ENCODE measurements at places on chromosomes 5 and 9. TPM values are rescaled to one million over a fixed set of nuclear protein-coding genes. Genes with fewer than 3 reads are reported as not detected.
A peak's percentile ranks its signal among the peaks of the same experiment; 100 is the strongest.

- DNase-seq, result no peak
Measured at GRCh38 chr5:21574438-21574837, 1278.7 kb downstream of the CDH12 start.

- DNase-seq, result no peak
Measured at GRCh38 chr5:172529896-172530295, 75.6 kb upstream of the SH3PXD2B start.

SIGMAR1 gene
- total RNA-seq, result 58.9 TPM

MRPL50 gene
- 14.3 TPM for total RNA-seq

ADRB2 gene
- 0.21 TPM for total RNA-seq

TNC gene
- 0.05 TPM for total RNA-seq

GRCh38 chr9:125428902-125429467 lies 167.4 kb downstream of the GAPVD1 start:
- DNase-seq, result no peak

DNA sequence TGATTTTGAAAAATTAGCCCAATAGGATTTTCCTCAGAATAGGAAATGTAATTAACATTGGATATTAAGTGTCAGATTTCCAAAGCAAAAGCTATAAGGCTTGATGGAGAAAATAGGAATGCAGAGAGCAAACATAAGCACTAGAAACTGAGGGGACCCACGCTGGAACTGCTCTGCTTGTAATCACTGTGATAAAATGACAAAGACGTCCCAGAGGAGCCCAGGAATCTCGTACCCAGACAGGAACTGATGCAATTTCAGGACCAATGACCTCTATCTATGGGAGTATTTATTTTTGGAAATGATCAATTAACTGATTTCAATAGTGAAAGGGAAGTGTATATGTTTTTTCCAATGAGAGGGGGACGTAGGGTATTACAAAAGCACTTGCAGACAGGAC lies 714.5 kb upstream of the WWC1 start:
- no peak for DNase-seq

SMC5 gene
- 30.4 TPM for total RNA-seq

DNA sequence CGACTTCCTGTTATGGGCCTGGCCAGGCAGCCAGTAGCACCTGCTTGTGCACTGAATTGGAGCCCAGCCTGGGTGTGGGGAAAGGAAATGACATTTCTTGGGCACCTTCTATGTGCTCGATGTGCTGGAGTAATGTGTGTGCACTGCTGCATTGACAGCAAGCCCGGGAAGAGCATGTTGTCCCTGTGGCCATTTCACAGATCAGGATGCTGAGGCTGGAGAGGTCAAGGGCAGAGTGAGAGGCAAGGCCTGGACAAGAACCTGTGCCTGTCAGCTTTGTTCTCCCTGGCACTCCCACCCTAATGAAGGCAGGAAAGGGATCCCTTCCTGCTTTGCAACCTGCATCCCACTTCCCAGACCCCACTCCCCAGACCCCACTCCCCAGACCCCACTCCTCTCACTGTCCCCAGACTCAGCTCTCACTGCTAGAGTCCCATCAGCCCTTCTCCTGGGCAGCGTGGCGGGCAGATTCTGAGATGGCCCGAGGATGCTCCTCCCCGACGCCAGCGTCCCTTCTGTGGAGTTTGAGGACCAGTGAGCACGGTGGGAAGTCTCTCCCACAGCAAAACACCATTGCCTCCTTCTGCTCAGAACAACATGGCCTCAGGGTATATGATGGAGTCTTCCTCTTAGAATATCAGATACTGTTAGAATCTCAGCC lies 49.6 kb downstream of the BARX1 start:
- no peak for DNase-seq

GRCh38 chr5:176132471-176133288 lies 105.5 kb upstream of the SIMC1 start:
- no peak for DNase-seq

SRD5A1 gene
- total RNA-seq, result 5.2 TPM

DNA sequence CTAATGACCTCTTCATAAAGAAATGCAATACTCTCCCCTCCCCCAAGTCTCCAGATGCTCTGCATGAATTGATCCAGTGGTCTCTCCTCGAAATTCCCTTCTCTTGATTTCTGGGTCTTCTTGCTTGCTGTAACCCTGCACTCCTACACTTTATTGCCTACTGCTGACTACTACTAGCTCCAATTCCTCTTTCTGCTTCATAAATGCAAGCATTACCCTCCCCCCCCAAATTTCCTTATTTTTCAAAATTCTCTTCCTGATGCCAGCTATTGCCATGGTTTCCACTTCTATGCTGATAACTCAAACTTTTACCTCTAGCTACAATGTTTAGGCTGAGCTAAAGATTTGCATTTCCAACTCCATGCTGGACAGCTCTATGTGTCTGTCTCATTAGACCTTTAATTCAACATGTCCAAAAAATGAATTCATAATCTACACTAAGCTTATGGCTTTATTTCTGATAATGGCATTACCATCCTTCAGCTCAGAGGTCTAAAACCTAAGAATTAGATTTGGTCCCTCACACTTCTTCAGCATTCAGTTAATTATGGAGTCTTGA lies 1.4 kb downstream of the ZBTB26 start:
- DNase-seq, result no peak

DNA sequence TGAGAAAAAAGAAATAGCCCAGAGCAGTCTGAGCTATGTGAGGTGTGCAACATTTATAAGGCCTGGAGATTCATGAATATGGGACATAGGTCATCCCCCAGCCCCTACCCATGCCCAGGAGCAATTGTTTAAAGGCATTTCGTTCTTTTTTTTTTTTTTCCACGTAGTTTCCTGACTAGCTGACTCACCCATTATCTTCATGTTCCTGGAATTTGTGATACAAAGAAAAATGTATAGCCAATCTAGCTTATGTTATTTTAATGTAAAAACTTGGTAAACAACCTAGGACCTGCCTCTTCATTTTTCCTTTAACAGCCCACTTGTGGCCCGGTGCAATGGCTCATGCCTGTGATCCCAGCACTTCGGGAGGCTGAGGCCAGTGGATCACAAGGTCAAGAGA lies 81.3 kb downstream of the OSTF1 start:
- DNase-seq, result no peak

DNA sequence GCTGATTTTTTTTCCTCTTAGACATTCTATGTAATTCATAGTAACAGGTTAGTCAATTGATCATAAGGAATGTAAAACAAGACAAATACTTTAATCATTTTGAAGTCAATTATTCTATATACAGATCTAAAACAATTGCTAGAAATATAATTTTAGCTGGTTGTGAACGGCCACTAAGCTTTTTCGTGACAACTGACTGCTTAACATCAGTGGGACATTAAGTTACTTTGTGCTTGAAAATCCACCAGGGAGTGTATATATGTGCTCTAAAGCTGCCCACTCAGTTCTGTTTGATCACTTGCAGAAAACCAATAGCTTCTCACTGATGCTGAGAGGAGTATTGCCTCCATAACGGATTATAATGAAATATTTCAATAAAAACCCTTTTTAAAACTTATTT lies 370.2 kb upstream of the CCNH start:
- DNase-seq, result no peak

DNA sequence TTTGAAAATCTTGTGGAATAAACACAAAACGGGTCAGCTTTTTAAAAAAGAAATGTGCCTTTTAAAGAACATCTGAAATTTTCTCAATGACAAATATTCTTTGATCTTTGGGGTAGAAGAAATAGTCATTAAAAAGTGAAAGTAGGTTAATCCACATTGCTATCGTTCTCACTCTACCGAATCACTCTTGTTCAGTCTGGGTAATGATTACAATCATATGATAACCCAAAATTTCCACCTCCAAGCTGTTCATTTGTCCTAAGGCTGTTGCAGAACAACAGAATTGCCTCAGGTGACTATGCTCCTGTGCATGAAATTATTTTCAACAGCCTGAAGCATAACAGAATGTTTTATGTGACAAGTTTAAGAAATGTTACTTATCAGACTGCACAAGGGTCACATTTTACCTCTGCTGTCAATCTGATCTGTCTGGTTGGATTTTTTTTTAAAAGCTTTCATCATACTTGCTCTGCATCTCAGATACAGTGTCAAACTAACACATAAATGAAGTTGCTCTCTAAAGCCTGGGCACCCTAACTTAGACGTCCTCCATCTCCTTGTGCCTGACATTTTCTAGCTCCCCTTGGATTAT lies 227.3 kb downstream of the LURAP1L start:
- no peak for DNase-seq

DRD1 gene
- not detected for total RNA-seq

DNA sequence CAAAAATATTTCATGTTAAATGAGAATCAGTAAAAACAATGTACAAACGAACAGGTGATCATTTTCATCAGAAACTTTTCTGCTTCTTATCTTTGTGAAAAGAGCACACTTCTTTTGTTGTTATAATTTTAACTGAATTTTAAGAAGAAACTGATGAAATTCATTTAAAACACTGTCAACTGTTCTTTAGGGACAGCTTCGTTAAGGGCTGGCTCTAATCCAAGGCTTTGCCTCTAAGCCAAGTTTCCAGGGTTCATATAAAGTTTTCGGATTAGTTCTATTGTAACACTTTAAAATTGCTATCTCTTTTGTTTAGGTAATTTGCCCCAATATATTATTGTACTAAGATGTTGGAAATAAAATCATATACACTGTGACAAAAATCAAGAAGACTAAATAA lies 559.2 kb downstream of the TUSC1 start:
- DNase-seq, result no peak

GRCh38 chr5:118762291-118762690 lies 226.1 kb downstream of the DTWD2 start:
- no peak for DNase-seq

- no peak for DNase-seq
Measured at GRCh38 chr5:79983618-79984017, 7.4 kb downstream of the MTX3 start.

MORN5 gene
- total RNA-seq, result not detected

DNA sequence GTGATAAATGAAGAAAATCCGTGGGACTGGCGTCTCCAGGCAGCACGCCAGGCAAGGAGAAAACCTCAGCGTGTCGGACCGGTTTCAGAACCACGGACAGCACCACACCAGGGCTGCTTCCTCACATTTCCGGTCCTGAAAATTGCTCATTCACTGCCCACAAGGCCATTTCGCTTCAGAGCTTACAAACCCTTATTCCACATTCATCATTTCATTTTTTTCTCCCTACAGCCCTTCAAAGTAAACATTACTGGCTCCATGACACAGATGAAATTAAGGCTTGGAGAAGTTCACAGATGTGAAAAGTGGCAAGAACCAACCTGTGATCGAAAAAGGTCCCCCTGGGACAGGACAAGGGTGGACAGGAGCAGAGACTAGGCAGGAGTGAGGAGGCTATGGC lies 1.5 kb upstream of the GPRIN1 start:
- DNase-seq, result peak; percentile 72

SPAAR gene
- not detected for total RNA-seq

GRCh38 chr5:53407373-53407772 lies 73.1 kb upstream of the FST start:
- no peak for DNase-seq

DNA sequence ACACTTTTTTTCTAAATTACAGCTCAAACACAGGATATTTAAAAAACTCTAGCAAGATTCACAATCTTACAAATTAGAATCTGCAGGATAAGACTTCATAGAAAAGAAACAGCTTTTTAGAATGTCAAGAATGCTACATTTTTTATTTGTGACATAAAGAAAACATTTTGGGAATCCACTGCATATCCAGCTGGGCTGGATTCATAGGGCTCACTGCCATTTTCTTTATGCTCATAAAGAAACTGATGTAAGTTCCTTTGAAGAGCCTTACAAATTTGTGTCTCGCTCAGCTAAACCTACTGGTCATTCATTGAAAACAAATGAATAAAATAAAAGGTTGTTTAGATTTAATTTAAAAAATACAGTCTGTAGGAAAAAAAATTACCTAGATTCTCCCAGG lies 332.3 kb downstream of the TRPM3 start:
- no peak for DNase-seq

LHFPL2 gene
- not detected for total RNA-seq

GABRA1 gene
- total RNA-seq, result not detected

DNA sequence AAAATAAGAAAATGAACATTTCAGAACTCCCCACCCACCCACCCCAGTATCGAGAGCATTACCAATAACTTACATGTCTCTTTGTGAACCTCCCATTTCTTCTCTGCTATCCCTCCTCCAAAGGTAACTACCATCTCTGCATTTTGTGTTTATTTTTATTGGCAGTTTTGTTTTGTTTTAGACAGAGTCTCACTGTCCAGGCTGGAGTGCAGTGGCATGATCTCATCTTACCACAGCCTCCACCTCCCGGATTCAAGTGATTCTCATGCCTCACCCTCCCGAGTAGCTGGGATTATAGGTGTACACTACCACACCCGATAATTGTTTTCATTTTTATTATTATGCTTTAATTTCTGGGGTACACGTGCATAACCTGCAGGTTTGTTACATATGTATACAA lies 21.7 kb upstream of the GLIS3 start:
- no peak for DNase-seq

DNA sequence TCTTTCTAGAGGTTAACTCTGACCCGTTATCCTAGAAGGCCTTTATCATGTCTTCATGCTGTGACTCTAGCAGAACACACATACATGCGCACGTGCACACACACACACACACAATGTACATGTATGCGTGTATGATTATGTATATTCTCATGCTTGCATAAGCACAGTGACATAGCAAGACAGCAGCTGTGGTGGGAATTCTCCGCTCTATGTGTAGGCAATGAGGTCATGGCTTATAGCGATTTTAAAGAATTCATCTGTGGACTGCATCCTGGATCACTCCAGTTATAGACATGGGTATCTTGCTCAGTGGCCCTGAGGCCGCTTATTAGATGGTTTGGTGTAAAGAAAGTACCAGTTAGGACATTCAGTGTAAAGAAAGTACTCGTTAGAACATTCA lies 106.2 kb downstream of the FBXL7 start:
- DNase-seq, result no peak
